MV-4-11 (cell line): ENCODE measurements at places on chromosomes 16 and 17.

DNA sequence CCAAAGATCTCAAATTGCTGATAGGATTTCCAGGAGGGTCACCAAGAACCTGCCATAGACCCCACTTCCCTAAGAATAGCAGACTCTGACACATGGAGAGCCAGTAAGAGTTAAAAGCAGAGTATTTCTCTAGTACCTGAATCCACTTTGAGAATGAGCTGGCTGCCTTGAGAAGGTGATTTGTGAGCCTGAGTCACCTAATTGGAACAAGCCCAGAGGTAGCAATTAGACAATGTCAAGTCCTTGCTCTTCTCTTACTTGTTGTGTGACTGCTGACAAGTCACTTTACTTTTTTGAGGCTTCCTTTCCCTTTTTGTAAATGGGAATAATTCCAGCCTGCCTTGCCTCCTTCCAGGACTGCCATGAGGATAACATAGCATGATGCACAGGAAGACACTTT lies 76.1 kb upstream of the ASIC2 start:
- no peak for DNase-seq

- DNase-seq = no peak
Observed at GRCh38 chr17:6444571-6445335, 498 bp downstream of the PIMREG start.

DNA sequence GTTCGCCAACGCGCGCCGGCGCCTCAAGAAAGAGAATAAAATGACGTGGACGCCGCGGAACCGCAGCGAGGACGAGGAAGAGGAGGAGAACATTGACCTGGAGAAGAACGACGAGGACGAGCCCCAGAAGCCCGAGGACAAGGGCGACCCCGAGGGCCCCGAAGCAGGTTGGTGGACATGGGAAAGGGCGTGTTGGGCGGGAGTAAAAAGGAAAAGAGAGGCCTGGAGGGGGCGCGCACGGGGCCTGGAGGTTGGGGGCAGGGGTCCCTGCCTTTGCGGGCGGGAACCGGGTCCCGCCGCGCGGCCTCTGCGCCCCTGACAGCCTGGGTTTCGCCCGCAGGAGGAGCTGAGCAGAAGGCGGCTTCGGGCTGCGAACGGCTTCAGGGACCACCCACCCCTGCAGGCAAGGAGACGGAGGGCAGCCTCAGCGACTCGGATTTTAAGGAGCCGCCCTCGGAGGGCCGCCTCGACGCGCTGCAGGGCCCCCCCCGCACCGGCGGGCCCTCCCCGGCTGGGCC lies 2.1 kb downstream of the IRX5 start:
- DNase-seq = no peak

- DNase-seq = no peak
Observed at GRCh38 chr17:74819801-74820436, 39.8 kb downstream of the GRIN2C start.

DNA sequence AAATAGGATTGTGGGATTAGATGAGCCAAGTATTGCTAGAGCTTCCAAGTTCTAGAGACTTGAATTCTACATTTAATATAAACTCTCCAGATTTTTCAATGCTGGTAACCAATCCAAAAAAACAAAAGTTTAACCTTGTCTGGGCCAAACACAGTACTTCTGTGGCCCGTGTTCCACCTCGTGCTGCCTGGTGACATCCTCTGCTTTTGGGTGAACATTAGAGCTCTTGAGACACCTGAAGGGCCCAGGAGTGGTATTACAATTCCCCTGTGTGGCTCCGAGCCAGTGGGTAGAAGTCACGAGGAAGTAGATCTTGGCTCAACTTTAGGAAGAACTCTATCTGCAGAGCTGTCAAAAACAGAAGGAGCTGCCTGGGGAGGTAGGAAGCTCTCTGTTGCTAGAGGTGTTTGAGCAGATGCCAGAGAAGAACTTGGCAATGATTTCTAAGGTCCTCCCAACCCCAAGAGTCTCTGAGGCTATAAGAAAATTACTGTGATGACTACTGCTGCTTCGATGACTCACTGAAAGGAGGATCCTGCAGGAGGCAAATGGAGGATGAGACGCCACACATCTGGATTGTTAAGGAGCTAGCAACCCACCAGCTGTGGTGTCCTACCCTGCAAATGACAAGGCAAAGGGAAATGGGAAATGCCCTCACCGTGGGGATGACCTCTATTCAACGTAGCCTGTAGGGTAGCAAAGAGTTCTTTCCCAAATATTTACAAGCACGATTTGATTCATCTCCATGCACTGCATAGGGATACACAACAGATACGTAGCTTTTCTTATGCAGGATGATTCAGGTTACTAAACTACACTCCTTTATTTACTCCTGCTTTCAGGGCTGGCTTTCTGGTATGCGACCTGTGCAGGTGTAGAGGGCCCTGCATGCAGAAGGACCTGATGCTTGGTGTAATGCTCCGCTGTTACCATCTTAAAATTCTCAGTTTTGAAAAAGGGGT lies 45.8 kb upstream of the GAS7 start:
- DNase-seq = no peak

DNA sequence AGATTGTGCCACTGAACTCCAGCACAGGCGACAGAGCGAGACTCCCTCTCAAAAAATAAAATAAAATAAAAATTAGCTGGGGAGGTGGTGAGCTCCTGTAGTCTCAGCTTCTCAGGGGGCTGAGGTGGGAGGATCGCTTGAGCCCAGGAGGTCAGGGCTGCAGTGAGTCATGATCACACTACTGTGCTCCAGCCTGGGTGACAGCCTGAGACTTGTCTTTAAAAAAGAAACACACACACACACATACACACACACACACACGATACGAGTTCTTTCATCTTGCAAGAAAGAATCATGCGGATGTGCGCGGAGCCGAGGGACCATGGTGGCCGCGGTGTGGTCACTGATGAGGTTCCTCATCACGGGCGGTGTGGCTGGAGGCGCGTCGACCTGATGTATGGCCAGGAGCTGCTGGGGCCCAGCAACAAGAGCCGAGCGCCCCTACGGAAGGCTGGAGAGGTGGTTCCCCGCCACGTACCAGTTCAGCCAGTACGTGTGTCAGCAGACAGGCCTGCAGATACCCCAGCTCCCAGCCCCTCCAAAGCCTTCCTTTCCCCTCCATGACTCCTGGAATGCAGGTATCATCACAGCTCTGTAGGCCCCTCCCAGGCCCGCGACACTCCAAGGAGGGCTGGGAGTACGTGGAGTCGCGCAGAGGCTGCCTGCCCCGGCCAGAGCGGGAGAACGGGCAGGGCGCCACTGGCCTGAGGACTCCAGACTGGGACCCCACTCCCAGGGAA lies 20.7 kb downstream of the NXN start:
- DNase-seq = no peak

DNA sequence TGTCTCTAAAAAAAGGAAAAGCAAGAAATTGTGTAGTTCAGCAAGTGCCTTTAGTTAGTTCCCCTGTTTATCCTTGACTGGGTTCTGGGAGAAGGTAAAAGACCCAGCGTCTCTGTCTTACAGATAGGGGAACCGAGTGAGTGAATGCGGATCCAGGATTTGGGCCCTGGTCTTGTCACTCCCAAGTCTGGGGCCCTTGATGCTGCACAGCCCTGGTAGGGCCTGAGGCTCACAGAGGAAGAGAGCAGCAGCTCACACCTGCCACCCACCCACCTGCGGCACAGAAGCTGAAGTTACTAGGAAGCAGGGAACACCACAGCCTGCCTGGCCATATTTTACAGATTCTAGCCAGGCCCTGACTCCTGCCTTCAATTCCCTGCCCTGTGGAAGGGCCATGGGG lies 22.2 kb downstream of the LASP1 start:
- DNase-seq = no peak

DNA sequence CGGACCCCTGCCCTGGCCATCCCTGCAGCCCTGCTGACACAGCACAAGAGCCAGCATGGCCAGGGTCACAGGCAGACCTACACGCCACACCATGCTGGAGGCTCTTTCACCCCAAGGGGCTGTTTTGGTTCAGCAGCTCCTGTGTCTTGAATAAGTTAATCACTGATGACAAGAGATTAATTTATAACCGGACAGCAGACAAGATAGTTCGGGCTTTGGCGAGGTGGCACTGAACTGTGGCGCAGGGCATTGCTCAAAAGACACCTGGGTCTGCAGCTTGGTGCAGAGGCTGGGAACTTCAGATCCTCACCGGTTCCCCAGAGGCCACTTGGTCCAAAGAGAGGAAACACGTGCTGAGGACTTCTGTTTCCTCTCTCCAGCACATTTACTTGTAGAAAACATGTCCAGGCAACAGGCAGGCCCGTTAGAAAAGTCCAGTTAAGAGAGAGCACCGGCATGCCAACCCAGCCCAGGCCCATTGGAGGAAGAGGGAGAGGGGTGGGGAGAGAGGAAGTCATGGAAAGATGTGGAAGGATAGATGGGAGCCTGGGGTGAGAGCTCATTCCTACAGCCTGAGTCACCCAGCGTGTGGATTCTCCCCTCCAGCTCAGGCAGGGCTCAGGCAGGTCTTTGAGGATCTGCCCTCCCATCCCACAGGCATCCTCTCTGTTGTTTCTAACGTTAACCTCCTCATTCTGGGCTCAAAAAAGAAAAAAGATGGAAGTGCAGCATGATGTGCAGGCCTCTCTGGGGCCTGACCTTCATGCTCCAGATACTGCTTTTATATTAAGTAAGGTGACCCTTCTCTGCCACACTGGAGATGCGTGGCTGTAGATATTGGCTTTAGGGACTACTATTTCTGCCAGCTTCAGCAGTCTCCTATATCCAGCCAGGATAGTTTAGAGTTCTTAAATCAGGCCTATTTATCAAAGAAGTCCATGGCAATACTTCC lies 80.0 kb upstream of the HNF1B start:
- peak; percentile 20 for DNase-seq

DNA sequence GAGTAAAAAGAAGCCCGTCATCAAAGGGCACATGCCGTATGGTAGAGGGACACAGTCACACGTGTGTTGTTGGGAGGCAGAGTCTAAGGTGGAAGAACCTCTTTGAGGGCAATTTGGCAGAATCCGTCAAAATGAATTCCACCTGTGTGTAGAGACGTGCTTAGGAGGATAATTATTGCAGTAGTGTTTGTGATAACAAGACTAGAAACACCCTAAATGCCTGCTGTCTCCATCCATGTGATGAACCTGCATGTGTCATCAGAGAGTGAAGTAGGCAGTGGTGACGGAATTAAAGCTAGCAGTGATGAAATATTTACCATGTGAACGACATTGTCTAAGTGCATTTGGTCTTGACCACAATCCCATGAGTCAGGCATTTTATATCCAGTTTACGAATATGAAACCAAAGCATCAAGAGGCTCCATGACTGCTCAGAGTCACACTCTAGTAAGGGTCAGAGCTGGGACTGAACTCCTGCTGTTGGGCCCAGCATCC lies 61.3 kb upstream of the ADORA2B start:
- DNase-seq = peak; percentile 95

- no peak for DNase-seq
Observed at GRCh38 chr16:79287424-79287917, 313.1 kb downstream of the MAF start.

- DNase-seq = no peak
Observed at GRCh38 chr17:13086142-13086769, 68.4 kb upstream of the ELAC2 start.

GRCh38 chr17:55806745-55807495 lies 56.1 kb downstream of the PCTP start:
- DNase-seq = no peak

DNA sequence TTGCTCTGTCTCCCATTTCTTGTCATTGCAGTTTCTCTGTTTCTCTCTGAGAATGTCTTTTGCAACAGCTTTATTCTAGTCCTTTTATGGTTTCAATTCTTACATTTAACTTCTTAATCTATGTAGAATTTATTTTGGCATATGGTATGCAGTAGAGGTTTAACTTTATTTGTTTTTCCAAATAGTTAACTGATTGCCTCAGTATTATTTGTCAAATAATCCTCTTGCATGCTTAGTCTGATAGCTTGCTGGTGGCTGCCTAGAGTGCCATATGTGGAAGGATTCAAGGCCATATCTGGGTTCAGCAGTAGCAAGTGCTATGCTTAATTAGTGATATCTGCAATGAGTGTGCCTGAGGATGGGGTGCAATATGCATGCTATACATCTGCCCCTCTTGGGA lies 6.9 kb downstream of the SNTB2 start:
- DNase-seq = no peak

DNA sequence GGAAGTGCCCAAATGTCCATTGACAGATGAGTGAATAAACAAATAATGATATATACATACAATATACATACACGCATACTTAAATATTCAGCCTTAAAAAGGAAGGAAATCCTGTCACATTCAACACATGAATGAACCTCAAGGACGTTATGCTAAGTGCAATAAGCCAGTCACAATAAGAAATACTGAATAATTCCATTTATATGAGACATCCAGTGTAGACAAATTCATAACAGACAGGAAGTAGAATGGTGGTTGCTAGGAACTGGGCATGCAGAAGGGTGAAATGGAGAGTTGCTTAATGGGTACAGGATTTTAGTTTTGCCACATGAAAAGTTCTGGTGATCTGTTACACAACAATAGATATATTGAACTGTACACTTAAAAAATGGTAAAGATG lies 8.8 kb upstream of the ITGB4 start:
- DNase-seq = peak; percentile 50

GRCh38 chr16:57997528-57998265 lies 2.8 kb downstream of the ZNF319 start:
- no peak for DNase-seq

- no peak for DNase-seq
Observed at GRCh38 chr16:53980675-53981074, 276.7 kb downstream of the FTO start.

- peak; percentile 50 for DNase-seq
Observed at GRCh38 chr17:40311575-40311974, 2.6 kb downstream of the RARA start.

- no peak for DNase-seq
Observed at GRCh38 chr16:74183601-74184360, 112.8 kb upstream of the PSMD7 start.

GRCh38 chr17:54085934-54086333 lies 263.2 kb downstream of the KIF2B start:
- no peak for DNase-seq

DNA sequence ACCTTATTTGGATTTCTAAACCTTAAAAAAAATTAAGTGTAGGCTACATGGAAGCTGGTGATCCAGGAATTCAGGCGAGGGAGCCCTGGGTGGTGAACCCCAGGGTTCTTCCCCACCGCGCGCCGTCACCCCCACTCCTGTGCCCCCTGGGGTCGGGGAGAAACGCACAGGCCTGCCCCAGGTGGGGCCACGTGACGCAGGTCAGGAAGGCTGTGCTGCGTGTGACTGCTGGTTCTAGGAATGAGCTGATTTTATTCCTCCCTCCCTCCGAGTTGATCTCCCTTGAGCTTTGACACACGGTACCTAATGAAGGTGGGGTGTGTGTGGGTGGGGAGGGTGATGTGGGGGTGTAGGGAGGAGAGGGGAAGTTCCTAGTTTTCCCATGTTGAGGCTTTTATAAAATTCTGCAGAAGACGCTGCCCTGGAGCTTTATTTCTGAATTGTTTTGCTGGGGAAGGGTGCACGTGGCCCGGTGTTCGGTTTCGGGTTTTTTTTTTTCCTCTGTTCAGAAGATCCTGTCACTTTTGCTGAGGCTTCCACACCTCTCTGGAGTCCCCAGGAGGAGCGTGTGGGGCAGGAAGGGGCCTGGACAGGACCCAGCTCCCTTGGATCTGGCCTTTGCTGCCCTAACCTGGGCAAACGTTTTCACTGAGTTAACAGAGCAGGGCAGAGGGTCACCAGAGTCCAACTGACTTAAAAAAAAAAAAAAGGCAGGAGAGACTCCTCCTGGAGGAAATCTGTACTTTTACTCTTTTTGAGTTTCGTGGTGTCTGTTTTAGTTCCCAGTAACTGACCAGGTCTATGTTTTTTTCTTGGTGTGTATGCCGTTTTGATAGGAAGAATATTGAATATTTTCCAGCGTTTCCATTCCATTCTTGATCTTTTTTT lies 55.8 kb upstream of the GSE1 start:
- peak; percentile 19 for DNase-seq
